H1 (cell line): ENCODE measurements at places on chromosomes 12 and 14.

DNA sequence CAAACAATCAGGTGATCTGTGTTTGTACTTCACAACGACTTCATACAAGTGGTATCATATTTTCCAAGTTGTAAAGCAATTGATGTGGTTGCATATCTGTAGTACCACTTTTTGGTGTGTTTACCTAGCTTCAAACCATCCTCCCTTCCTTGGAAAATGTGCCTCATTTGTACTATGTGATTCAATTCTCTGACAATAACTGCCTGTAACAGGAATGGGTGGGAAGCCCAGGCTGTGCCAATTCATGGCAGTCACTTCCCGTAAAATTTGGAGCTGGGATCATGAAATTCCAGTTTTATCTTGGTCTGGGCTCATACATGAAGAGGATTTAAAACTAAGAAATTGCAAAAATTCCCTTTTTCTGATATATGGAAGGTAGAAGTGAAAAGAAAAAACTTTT, 250.1 kb downstream of the DIO2 start:
- H3K36me3 ChIP-seq = no peaks in the 10 kb centered on the region
- H3K4me3 ChIP-seq = no peak overlapping the region
- H3K4me1 ChIP-seq = no peaks in the 10 kb centered on the region
- H3K27ac ChIP-seq = no peak overlapping the region

DNA sequence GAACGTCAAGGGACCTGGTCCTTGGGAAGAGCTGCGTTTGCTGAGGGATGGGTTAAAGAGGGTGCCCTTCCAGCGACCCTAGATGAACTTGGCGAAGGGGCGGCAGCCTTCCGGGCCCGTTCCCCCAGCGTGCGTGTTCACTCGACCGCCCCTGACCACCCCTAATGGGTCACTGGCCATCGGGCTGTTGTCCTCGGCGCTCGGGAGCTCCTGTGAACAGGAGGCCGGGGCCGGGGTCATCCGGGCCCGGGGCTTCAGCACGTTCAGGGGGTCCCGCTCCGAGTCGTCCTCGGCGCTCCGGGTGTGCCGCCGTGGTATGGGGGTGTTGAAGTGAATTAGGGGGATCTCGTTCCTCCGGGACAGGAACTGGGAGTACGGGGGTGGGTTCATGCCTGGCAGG, 9.2 kb downstream of the FGF23 start:
- no peaks in the 10 kb centered on the region for H3K4me1 ChIP-seq
- no peak overlapping the region for H3K4me3 ChIP-seq
- H3K27ac ChIP-seq = no peak overlapping the region
- DNase-seq = no peak
- no peaks in the 10 kb centered on the region for H3K36me3 ChIP-seq

- H3K4me1 ChIP-seq = 0 out of 2 replicates have a peak, but pooled peaks cover 3% of the 10 kb centered on the region
- H3K27ac ChIP-seq = no peak overlapping the region
- H3K27me3 ChIP-seq = no peaks in the 10 kb centered on the region
Observed at GRCh38 chr14:33702293-33702692, 248.6 kb downstream of the EGLN3 start.

GRCh38 chr14:99874306-99874705, 81.1 kb downstream of the EML1 start:
- no peak overlapping the region for H3K27ac ChIP-seq
- DNase-seq = no peak
- no peaks in the 10 kb centered on the region for H3K36me3 ChIP-seq
- H3K4me3 ChIP-seq = no peak overlapping the region; the same call in 1 of the 2 replicates
- no peaks in the 10 kb centered on the region for H3K27me3 ChIP-seq

DNA sequence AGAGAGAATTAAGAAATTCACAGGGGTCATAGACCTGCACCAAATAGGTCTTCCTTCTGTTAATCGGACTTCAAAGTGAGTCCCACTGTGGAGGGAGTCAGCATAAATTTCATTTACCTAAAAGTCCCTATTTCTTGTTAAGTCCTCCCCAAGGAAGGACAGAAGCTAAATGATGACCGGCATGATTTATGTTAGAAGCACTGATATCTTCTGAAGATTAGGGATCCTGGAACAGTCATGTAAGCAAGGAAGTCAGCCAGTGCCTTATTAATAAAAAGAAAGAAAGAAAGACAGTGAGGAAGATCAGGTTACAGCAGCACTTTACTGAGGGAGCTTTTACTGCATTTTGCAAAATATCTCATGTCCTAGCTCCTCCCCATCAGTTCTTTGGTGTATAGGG, 287.5 kb downstream of the FOXG1 start:
- H3K27me3 ChIP-seq = no peaks in the 10 kb centered on the region
- H3K27ac ChIP-seq = no peak overlapping the region
- H3K4me1 ChIP-seq = no peaks in the 10 kb centered on the region
- no peak overlapping the region for H3K4me3 ChIP-seq
- no peaks in the 10 kb centered on the region for H3K36me3 ChIP-seq
- no peak for DNase-seq

GRCh38 chr14:93019970-93020369, 95.8 kb downstream of the ITPK1 start:
- no peak overlapping the region for H3K4me3 ChIP-seq
- no peak overlapping the region for H3K27ac ChIP-seq
- peaks cover 11% of the 10 kb centered on the region for H3K4me1 ChIP-seq
- no peaks in the 10 kb centered on the region; the same call in 1 of the 2 replicates for H3K36me3 ChIP-seq

GRCh38 chr12:90801776-90802175, 153.2 kb downstream of the CCER1 start:
- no peaks in the 10 kb centered on the region for H3K36me3 ChIP-seq
- H3K4me1 ChIP-seq = no peaks in the 10 kb centered on the region
- DNase-seq = no peak
- no peak overlapping the region for H3K27ac ChIP-seq

DNA sequence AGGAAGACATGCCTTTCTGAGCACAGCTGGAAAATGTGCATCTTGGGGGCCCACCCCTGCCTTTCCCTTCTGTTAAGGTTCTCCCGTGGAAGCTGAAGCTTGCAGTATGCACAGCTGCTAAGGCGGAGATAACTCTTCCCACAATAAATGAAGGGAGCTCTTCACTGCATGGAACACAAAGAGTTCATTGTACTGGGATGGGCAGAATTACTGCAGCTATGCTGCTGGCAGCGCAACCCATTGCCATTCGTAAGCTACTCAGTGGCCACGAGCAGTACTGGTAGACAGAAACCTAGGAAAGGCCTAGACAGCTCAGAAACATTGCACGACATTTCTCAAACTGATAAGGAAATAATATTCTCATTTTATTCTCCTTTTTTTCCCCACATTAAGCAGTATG, 310.2 kb downstream of the MDGA2 start:
- H3K4me3 ChIP-seq = no peak overlapping the region
- H3K27me3 ChIP-seq = no peaks in the 10 kb centered on the region
- no peak overlapping the region for H3K27ac ChIP-seq
- H3K36me3 ChIP-seq = no peaks in the 10 kb centered on the region
- H3K4me1 ChIP-seq = no peaks in the 10 kb centered on the region; the same call in 1 of the 2 replicates

- no peaks in the 10 kb centered on the region for H3K4me1 ChIP-seq
- no peak overlapping the region for H3K27ac ChIP-seq
- no peak overlapping the region for H3K4me3 ChIP-seq
- H3K27me3 ChIP-seq = no peaks in the 10 kb centered on the region
- no peak for DNase-seq
Observed at GRCh38 chr12:119649202-119649808, 18.6 kb upstream of the PRKAB1 start.

GRCh38 chr14:60266021-60266937, 17.3 kb downstream of the PPM1A start:
- DNase-seq = no peak
- no peak overlapping the region for H3K27ac ChIP-seq
- no peaks in the 10 kb centered on the region for H3K27me3 ChIP-seq
- H3K36me3 ChIP-seq = no peaks in the 10 kb centered on the region; the same call in 1 of the 2 replicates

DNA sequence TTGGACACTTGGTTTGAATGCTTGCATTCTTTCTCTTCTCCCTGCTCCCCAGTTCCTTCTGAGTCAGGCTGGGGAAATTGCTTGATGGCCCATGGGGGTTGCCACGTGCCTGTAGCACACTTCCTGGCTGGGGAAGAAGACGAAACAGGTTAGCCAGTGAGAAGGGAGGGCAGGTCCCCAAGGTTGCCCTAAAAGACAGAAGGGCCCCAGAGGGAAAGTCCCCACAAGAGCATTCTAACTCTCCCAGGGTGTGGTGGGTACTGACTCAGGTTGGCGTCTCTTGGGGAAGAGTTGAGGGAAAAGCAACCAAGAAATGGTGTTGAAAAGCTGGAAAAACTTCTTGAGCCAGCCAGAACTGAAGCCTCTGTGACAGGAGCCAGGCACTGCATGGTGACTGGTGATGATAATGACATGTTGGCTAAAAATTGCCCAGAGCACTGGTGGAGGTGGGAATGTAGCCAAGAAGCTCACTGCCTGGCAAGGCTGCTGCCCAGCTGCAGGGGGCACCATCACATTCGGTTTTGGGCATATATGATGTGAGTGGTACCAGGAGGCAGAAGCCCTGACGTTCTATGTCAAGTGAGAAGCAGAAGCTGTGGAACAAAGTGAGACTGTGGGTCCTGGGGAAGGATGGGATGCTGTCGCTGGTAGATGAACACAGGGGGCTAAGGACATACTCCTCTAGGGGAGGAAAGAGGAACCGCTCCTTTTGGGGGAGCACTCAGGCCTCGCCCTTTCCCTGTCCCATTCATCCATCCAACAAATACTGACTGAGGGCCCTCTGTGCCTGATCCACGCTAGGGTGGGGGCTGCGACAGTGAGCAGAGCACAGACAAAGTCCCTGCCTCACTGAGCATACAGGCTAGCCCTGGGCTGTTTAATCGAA, 8.1 kb upstream of the RABGGTA start:
- H3K27ac ChIP-seq = no peak overlapping the region
- no peaks in the 10 kb centered on the region for H3K27me3 ChIP-seq
- no peaks in the 10 kb centered on the region for H3K4me1 ChIP-seq

- H3K4me1 ChIP-seq = no peaks in the 10 kb centered on the region
- no peaks in the 10 kb centered on the region for H3K36me3 ChIP-seq
- H3K27me3 ChIP-seq = no peaks in the 10 kb centered on the region
- H3K4me3 ChIP-seq = no peak overlapping the region
- DNase-seq = no peak
- H3K27ac ChIP-seq = no peak overlapping the region
Observed at GRCh38 chr14:86619726-86620125, 1089.8 kb downstream of the FLRT2 start.

DNA sequence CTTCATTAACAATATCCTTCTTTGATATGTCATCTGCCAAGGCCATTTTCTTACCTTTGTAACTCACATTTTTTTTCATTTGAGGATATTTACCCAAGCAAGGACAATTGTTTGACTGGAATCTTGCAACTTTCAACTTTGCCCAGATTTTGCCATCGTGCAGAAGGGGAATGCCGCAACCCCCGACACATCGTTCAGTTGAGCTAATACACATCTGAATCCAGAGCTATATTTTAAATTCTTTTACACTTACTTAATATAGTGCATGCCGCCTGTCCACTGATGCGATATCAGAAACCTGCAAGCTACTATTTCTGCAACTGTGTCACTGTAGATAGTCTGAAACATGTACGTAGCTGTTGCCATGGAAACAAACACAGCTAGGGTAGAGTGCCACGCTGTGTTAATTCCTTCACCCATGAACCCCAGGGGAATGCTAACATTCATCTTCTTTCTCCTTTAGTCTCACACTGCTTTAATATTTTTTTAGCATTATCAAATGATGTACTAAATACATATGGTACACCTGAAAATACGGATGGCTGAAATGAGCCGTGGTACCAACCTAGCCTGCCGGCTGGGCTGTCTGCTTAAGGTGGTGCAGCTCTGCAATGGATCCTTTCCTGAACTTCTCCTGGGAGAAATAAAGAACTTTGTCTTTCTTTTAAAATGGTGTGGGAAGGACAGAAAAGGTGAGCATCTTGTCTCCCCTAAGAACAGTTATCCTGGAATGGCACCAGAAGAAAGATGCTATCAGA, 77.0 kb upstream of the FOXN3 start:
- no peak for DNase-seq
- no peak overlapping the region for H3K4me3 ChIP-seq
- no peak overlapping the region for H3K27ac ChIP-seq
- H3K4me1 ChIP-seq = peaks cover 12% of the 10 kb centered on the region; the same call in 1 of the 2 replicates

DNA sequence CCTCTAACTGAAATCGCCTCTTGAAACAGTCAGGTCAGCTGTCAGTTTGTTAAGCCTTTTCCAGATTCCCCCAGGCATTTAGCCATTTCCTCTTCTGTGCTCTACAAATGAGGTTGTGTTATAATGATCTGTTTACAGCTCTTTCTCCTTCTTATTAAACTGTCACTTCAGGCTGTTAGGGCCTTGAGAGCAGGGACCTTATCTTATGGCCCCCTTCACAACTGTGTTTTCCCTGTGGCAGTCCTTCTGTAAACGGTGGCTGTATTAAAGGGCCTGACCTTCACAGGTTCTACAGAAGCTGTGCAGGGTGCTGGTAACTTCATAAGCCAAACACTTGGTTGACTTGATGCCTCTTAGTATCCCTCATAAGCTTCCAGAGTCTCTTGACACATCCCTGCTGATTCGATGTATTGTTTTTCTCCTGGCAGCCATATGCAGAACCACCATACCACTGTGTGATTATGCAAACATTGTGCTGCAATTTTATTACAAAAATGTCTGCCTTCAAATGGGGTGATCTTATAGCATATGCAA, 104.7 kb downstream of the PLEKHA5 start:
- H3K4me1 ChIP-seq = peaks cover 15% of the 10 kb centered on the region; the same call in 1 of the 2 replicates
- H3K27me3 ChIP-seq = no peaks in the 10 kb centered on the region
- no peak for DNase-seq
- no peak overlapping the region for H3K27ac ChIP-seq

GRCh38 chr12:12726555-12727093, 9.5 kb downstream of the CDKN1B start:
- peak overlapping the region; percentile 74 for H3K4me3 ChIP-seq
- no peak for DNase-seq
- H3K27me3 ChIP-seq = no peaks in the 10 kb centered on the region
- no peaks in the 10 kb centered on the region for H3K36me3 ChIP-seq
- H3K27ac ChIP-seq = no peak overlapping the region

GRCh38 chr12:14076538-14076937, 95.1 kb upstream of the GRIN2B start:
- H3K4me3 ChIP-seq = no peak overlapping the region
- no peaks in the 10 kb centered on the region for H3K36me3 ChIP-seq
- H3K27ac ChIP-seq = no peak overlapping the region
- DNase-seq = no peak

- no peaks in the 10 kb centered on the region for H3K36me3 ChIP-seq
- H3K4me3 ChIP-seq = peak overlapping the region; percentile 47; the same call in 1 of the 2 replicates
- peaks cover 12% of the 10 kb centered on the region for H3K4me1 ChIP-seq
- H3K27ac ChIP-seq = peak overlapping the region; percentile 3
- no peaks in the 10 kb centered on the region for H3K27me3 ChIP-seq
Observed at GRCh38 chr12:125280482-125281377, 215.5 kb downstream of the AACS start.

- H3K36me3 ChIP-seq = no peaks in the 10 kb centered on the region
- H3K27ac ChIP-seq = no peak overlapping the region
- no peak overlapping the region for H3K4me3 ChIP-seq
- H3K27me3 ChIP-seq = peaks cover 16% of the 10 kb centered on the region
Observed at GRCh38 chr14:100581228-100582145, 5.7 kb downstream of the BEGAIN start.
